ENCODE measurements at places on chromosomes 5 and 9. TPM values are rescaled to one million over a fixed set of nuclear protein-coding genes. Genes with fewer than 3 reads are reported as not detected.

The POU5F2 gene
- total RNA-seq: 4.1 TPM

The F2RL1 gene
- total RNA-seq: 5.3 TPM

The RAI14 gene
- total RNA-seq: 36.0 TPM

The PCDHB12 gene
- 5.3 TPM for total RNA-seq

- peak; percentile 50 for DNase-seq
These were observed 143.9 kb upstream of the STC2 start for GRCh38 chr5:173472164-173472563.

DNA sequence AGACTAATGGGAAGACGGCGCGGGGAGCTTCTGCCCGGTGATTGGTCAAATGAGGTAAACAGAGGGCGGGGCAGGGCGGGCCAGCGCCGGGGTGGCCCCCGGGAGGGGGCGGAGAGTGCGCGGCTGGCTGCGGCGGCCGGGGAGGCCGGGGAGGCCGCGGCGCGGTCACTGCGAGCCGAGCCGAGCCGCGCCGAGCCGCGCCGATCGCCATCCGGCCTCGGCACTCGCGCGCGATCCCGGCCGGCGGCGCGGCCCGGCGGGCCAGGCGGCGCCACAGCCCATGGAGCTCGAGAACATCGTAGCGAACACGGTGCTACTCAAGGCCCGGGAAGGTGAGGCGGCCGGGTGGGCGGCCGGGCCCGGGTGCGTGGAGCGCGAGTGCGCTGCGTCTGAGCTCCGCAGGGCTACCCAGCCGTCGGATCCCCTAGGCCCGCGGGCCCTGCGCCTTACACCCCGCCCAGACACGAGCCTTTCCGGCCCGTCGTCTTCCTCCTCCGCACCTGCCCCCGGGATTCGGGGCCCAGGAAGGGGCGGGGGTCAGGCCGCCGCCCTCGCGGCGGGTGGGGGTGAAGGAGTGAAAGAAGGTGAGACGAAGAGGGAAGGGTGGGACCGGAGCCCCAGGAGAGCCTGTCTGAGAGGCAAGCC is at the start of gene GRK6:
TSS of gene GRK6 (plus strand) at position 111 of the 645 bp plus-strand sequence. CDS start at position 281, 170 bp downstream.
- no peak for DNase-seq

DNA sequence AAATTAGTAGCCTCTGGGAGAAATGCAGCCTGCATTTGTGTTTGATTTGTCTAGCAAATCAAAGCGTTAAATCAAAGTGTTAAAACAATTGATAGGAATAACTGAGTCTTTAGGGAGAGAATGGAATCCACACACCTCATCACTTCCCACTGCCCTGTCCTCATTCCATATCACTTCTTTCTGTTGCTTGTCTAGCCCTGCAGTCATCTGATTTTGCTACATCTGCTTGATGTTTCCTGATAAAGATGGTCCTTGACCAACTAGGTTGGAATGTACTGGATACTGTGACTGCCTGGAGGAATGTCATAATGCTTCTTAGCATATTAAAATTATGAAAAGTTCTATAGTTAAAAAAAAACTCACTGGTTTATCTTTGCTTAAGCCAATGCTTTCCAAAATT is 119.9 kb downstream of the DOCK2 start:
- DNase-seq: no peak

DNA sequence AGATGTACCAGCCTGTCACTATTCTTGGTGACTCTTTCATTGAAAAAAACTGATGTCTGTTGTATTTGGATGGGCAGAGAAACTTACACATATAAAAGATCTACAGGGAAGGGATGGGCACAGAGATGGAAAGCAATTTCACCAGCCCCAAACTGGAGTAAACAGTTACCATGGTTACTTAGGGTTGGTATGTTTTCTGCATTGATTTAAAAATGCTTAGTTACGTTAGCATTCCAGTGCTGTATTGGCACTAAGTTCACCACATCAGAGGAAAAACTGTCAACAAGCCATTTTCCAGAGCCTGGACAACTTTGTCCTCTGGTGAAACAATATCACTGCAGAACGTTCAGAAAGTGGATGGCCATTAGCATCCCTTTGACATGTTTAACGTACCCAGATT is 28.0 kb downstream of the MARCHF3 start:
- DNase-seq: peak; percentile 42

GRCh38 chr5:66621146-66621545 is 25.0 kb downstream of the MAST4 start:
- no peak for DNase-seq

Measured in spinal cord (tissue), 10 donors.